ENCODE measurements at places on chromosomes 4 and X.

DNA sequence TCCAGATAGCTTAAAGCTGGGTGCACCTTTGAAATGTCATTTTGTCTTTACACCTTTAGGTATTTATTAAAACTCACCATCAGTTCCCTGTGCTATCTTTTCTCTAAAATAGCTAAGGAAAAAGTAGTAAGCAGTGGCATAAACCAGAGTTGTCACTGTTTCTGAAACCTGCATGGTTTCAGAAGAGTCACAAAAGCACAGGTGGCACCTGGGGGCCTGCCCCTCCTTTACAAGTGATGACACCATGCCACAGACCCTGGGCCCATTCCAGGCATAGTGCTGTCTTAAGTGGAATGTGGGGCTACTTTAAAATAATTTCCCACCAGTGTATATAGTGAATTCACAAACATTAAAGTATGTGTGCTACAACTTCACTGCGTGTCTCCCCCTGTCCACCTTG lies 47.8 kb downstream of the DCUN1D4 start:
- DNase-seq: no peak

GRCh38 chrX:66039944-66040343 lies at the start of gene VSIG4:
Gene VSIG4, minus strand, starts transcription at chrX:66040080. Its CDS starts 82 bp downstream, at chrX:66039998.
- DNase-seq: no peak

GRCh38 chr4:126264839-126265238 lies 950.1 kb downstream of the FAT4 start:
- no peak for DNase-seq

DNA sequence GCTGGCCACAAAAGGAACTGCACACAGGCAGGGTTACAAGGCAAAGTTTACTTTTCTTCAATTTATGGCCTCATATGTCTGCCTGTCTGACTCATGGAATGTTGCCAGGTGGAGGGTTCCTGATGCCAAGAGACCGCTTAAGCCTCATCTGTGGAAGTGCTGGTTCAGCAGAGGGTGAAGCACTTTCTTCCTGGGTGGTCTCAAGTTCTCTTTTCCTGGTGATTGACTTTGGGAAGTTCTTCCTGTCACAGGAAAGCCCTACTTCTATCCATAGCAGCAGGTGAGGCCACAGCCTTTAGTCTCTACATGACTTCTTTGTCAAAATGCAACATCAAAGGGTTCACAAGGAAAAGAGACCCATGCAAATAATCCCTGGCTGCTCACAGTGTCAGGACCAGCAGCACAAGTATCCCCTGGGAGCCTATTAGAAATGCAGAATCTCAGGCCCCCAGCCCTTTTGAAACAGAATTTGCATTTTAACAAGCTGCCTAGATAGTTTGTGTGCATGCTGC lies 81.4 kb upstream of the IGFBP7 start:
- DNase-seq: no peak

- DNase-seq: peak; percentile 23
These were observed 13.0 kb downstream of the EXOC1 start for GRCh38 chr4:55866290-55866907.

- DNase-seq: no peak
These were observed 52.0 kb upstream of the CCDC160 start for GRCh38 chrX:134184936-134185335.

DNA sequence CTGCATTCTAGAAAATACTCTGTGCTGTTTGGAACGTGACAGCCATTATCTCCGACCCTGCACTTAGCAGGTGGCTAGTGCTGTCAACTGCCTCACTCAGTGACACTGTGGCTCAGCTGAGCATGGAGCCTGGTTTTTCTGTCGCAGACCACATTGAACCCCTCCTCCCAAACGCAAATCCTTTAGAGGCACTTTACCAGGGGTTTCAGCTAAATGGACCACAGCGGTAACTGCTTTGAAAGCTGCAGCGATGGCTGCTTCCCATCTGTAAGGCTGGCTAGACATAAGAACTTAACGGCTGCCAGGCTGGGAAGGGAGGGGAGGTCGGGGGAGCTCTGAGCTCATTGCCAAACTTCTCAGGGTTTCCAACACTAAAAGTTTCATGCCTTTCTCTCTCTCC lies 8.1 kb downstream of the SLC34A2 start:
- DNase-seq: no peak

- DNase-seq: no peak
These were observed 8.9 kb downstream of the FATE1 start for GRCh38 chrX:151724563-151725337.

DNA sequence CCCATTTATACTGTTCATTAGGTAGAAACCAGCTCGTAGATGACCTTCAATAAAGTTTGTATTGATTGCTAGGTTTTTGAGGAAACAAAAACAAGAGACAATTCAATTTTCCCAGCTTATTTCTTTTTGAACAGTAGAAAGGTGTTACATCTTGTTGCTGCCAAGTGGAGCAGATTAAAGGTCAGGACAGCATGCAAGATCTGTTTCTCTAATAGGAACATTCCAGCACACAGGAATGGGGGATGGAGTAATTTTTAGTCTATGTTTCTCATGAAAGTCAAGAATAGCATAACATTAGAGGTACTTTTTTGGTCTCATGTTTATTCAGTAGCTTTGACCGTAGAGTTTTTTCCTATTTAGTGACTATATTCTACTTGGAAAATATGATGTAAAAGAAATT lies 132.4 kb downstream of the IL1RAPL1 start:
- DNase-seq: no peak

GRCh38 chr4:3858046-3858730 lies 92.0 kb downstream of the ADRA2C start:
- DNase-seq: no peak

DNA sequence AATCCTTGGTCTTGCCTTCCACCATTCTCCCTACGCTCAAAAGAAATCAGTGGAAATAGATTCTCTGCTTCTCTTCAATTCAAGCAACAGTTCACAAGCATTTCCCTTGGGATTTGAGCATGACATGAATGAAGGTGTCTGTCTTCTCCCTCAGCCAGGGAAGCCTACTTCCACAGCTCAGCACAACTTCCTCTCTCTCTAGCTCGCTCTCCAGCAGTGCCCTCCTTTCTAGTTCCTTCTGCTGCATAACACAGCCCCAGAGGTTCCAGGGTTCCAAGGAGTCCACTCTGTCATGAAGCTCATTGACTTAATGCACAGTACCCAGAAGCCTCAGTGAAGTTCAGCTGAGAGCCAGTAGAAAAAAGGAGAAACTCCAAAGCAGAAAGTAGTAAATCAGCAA lies 81.3 kb downstream of the PLS3 start:
- DNase-seq: no peak

- no peak for DNase-seq
These were observed 157.7 kb upstream of the DIPK2B start for GRCh38 chrX:45358392-45358791.

GRCh38 chrX:44953734-44954502 lies 80.9 kb downstream of the KDM6A start:
- DNase-seq: no peak

DNA sequence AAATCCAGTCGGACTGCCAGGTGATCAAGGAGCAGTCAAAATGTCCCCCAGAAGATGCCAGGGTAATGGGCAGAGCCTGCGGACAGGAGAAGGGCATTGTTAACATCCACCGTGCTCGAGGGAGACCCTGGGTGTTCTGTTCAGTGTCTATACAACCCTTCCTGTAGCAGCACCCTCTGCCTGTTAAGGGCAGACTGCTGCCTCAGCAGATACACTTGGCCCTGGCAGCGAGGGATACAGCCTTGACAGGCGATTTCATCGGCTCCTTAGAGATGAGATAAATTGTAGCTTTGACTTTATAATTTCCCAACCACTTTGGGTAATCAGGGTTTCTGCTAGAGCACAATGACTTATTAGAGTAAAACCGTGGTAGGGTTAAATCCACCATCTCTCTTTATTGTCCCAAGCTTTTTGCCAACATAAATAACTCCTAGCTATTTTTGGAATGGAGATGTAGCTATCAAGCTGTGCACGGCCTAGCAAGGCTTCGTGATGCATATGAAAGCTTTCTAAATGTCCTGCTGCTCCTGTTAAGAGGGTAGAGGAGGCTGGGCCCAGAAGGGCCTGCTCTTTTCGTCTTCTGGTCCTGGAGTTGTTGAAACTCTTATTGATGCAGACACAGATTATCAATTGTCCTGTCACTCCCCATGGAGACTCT lies 195.9 kb downstream of the CPEB2 start:
- no peak for DNase-seq

- DNase-seq: peak; percentile 66
These were observed 631 bp downstream of the EVC start for GRCh38 chr4:5711479-5712184.

- DNase-seq: no peak
These were observed 67.1 kb downstream of the USP38 start for GRCh38 chr4:143251779-143252178.

- no peak for DNase-seq
These were observed 6.5 kb downstream of the ZNF721 start for GRCh38 chr4:492412-492811.

DNA sequence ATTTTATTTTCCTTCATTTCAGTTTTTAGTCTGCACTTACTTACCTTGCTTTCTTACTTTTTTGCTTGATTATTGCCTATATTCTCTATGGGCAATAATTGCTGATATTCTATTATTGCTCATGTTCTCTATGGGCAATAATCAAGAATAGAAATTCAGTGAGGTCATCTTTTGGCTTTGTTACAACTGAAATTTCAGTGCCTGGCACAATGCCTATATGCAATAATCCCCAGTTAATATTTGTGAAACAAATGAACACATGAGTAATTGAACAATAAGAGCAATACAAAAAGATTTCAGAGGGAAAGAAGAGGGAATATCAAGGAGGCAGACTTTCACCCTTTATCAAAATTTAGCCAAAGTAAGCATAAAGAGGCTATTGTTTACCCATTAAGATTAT lies 48.6 kb upstream of the ARSJ start:
- no peak for DNase-seq

GRCh38 chr4:152471251-152471792 lies 64.6 kb downstream of the FBXW7 start:
- no peak for DNase-seq

GRCh38 chr4:153506341-153507309 lies 40.5 kb downstream of the TMEM131L start:
- no peak for DNase-seq

Data from GM06990 (cell line).